Motor neuron (in vitro differentiated cells): ENCODE measurements at places on chromosomes 2 and 18.

GRCh38 chr2:138113871-138114525 is 149.7 kb downstream of the HNMT start:
- ATAC-seq: no peak

- ATAC-seq: no peak
Observed at GRCh38 chr2:15072836-15073235, 440.3 kb downstream of the LRATD1 start.

DNA sequence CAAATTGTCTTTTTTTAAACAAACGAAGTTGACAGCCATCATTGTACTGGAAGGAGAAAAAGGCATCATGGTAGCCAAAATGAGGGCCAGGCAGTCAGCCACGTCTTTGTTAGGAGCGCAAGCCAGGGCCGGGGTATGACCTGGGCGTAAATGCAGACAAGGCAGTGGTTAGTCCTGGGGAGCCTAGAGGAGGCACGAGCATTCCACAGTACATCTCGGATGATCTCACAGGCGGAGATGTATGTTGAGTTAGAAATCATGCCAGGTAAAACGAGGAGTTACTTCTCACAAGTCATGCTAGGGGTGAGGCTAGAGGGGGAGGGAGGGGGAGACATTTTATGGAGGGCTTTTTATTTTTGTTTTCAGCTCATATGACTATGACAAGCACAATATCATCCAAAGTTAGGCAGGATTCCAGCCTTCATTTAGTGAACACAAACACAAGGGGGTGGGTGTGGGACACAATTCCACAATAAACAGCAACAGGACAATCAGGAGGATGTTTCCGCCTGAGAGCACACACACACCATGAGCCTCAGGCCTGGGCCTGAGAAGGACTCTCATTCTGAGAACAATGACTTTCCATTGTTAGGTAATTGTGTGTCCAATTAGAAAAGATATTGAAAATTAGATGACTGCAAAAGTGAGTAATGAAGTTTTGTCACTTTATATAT is 64.4 kb upstream of the PGAP1 start:
- peak; percentile 71 for ATAC-seq

- no peak for ATAC-seq
Observed at GRCh38 chr2:189131991-189132390, 47.6 kb downstream of the COL5A2 start.

DNA sequence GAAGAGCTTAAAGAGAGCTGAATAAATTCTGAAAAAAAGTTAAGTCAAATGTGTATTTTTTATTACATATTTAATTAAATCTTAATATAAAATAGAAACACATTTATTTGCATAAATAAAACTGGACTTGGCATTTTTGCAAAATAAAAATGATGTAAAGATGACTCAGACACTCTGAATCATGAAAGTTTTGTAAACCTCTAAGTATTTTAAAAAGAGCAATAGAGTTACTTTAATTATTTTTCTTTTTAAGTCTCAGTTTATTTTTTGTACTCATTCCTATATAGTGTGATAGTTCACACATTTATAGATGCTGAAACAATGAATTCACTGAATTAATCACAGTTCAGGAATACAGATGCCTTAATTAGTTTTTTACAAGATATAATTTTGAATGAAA is 109.9 kb upstream of the DTNA start:
- no peak for ATAC-seq

DNA sequence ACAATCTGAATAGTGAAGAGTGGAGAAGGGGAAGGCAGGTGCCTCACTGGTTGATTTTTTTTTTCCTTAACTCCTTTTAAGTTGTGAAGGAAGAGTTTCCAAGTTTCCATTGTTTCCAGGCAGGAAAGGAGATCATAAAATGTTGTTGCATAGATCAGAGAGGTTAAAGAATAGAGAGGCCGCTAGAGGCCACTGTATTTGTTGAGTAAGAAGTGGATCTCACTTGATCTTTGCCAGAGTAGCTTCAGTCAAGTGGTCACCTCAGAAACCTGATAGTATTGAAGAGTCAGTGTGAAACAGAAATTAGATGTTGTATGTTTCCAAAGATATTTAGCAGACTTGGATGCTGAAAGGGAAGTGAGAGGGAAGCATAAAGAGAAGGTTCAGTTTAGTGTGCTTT is 17.6 kb downstream of the CTNNA2 start:
- ATAC-seq: no peak

DNA sequence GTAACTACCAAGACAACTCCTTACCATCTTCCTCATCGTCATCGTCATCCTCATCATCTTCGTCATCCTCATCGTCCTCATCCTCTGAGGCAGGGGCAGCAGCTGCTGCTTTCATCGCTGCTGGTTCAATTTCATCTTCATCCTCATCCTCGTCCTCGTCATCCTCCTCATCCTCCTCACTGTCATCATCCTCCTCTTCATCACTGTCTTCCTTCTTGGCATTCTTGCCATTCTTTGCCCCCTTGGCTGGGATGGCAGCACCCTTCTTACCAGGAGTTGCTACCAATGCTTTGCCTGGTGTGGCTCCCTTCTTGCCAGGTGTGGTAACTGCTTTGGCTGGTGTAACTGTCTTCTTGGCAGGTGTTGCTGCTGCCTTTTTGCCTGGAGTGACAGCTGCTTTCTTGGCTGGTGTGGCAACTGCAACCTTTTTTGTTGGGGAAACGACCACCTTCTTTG is 2.7 kb downstream of the NCL start:
- no peak for ATAC-seq

GRCh38 chr2:219893541-219893940 is 266.1 kb downstream of the SLC4A3 start:
- no peak for ATAC-seq

DNA sequence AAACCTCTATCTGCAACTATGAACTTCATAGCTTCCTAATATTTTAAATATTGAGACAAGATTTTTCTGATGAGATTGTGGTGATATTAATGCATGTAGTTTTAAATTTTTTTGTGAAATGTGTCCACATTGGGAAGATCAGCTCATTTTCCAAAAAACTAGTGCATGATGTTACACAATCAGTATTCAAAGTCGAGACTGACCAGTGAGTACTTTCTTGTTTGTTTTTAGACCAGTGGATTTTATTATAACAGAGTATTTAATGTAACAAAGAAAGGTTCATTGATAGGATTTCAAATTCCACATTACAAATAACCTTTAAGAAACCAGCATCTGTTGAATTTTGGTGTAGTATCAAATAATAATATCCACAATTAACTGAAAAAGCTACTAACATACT is 99.3 kb downstream of the TTC27 start:
- no peak for ATAC-seq

GRCh38 chr18:75335511-75335910 is 92.0 kb downstream of the SMIM21 start:
- no peak for ATAC-seq
